ENCODE measurements at places on chromosomes 11 and 22.

- DNase-seq, result no peak
These were observed 66.4 kb upstream of the KCNQ1OT1 start for GRCh38 chr11:2766166-2766565.

GRCh38 chr11:87154246-87154645 lies 116.5 kb downstream of the TMEM135 start:
- DNase-seq, result no peak

DNA sequence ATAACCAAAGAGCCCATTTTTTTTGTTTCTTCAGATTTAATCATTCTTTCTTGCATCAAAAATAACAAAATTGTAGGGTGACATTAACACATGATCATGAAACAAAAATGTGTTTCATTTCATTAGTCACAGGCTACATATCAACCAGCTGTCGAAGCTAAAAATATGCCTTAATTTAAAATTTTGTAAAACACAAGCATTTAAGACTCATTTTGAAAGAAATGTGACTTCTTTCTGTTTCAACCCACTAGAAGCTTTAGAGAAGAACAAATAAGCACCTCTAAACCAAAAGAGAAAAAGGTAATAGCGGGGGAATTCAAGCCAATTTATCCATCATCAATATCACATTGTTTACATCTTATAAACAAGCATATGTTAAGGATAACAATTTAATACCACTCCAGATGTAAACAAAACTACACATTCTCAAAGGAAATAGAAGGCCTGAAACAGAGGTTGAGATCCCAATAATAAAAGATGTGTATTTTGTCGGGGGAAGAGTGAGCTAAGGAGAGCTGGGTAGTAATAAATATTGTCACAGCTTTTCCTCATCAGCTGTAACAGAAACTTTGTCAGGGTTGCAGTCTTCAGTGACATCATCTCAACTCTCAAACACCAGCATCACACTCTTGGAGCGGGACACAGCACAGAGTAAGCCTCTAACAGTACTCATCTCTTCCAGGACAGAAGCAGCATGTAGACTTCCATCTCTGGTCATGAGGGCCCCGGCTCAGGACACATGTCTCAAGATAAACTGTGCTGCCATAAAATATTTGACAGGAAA lies 42.0 kb downstream of the ALG9 start:
- DNase-seq, result no peak

- no peak for DNase-seq
These were observed 1447.2 kb downstream of the TBC1D22A start for GRCh38 chr22:48209473-48210197.
